ENCODE measurements at places on chromosomes 7 and 10.

GRCh38 chr10:119567978-119568377 lies 25.5 kb upstream of the RGS10 start:
- H3K36me3 ChIP-seq: no peaks in the 10 kb centered on the region
- H3K4me1 ChIP-seq: peaks cover 7% of the 10 kb centered on the region
- H3K27ac ChIP-seq: no peak overlapping the region

DNA sequence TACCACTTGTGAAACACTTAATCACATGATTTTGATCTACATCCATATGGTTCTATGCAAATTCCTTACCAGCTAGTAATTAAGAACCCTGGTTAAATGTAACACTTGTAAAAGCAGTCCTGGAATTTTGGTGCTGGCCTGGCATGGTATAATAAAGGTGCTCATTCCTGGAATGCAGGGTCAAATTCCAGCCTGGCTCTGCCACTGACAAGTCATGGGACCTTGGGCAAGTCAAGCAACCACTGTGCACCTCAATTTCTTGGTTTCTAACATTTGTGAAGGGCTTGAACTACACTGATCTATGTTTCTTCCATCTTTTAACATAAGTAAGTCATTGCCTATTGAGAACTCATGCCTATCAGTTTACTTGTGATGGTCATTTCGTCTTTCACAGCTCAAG lies 91.9 kb upstream of the PIK3CG start:
- no peaks in the 10 kb centered on the region for H3K36me3 ChIP-seq
- peaks cover 4% of the 10 kb centered on the region for H3K4me1 ChIP-seq
- DNase-seq: no peak
- no peaks in the 10 kb centered on the region for H3K27me3 ChIP-seq
- H3K27ac ChIP-seq: no peak overlapping the region

DNA sequence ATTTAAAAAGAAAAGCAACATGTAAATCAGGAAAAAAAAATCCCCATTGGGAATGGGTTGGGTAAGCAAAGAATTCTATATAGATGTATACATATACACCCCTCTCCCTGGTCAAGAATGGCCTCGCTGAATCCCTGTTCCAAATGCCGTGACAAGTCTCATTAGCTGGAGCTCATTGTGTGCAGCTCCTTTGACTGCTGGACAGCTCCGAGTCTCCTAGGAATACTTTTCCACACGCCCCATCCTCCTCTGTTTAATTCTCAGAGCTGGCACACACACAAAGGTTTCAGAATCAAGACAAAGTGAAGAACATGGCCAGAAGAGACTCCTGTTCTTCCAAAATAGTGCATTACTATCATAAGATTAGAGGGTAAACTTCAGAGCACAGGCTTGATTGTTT lies 130.9 kb upstream of the MKLN1 start:
- H3K4me3 ChIP-seq: no peak overlapping the region
- no peaks in the 10 kb centered on the region for H3K4me1 ChIP-seq
- no peak overlapping the region for H3K27ac ChIP-seq
- no peak for DNase-seq

- H3K36me3 ChIP-seq: no peaks in the 10 kb centered on the region
- no peak overlapping the region for H3K4me3 ChIP-seq
- H3K27me3 ChIP-seq: no peaks in the 10 kb centered on the region
- H3K4me1 ChIP-seq: peaks cover 24% of the 10 kb centered on the region
- DNase-seq: no peak
- H3K27ac ChIP-seq: no peak overlapping the region
Observed at GRCh38 chr7:69820479-69821192, 222.4 kb downstream of the AUTS2 start.

- no peak for DNase-seq
- H3K36me3 ChIP-seq: no peaks in the 10 kb centered on the region
- H3K4me3 ChIP-seq: no peak overlapping the region
- H3K27ac ChIP-seq: no peak overlapping the region
- no peaks in the 10 kb centered on the region for H3K4me1 ChIP-seq
Observed at GRCh38 chr10:79156334-79157274, 87.8 kb downstream of the ZMIZ1 start.

GRCh38 chr7:24715171-24715570 lies 42.1 kb downstream of the GSDME start:
- H3K27ac ChIP-seq: peak overlapping the region; percentile 77
- DNase-seq: no peak
- H3K27me3 ChIP-seq: no peaks in the 10 kb centered on the region

DNA sequence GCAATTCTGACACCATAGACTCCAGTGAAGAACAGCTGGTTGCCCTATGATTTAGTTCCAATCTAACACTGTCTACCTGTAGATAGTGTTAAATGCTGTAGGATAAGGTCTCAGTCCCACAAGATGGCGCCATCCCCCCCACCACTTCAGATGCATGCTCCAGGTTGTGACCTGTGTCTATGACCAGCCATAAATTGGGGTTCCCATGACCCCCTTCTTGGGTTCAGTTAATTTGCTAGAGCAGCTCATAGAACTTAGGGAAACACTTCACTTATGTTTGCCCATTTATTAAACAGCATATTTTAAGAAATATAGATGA lies 13.1 kb downstream of the CCSER2 start:
- DNase-seq: no peak
- H3K27ac ChIP-seq: no peak overlapping the region
- H3K4me1 ChIP-seq: no peaks in the 10 kb centered on the region
- H3K27me3 ChIP-seq: no peaks in the 10 kb centered on the region
- H3K4me3 ChIP-seq: no peak overlapping the region

DNA sequence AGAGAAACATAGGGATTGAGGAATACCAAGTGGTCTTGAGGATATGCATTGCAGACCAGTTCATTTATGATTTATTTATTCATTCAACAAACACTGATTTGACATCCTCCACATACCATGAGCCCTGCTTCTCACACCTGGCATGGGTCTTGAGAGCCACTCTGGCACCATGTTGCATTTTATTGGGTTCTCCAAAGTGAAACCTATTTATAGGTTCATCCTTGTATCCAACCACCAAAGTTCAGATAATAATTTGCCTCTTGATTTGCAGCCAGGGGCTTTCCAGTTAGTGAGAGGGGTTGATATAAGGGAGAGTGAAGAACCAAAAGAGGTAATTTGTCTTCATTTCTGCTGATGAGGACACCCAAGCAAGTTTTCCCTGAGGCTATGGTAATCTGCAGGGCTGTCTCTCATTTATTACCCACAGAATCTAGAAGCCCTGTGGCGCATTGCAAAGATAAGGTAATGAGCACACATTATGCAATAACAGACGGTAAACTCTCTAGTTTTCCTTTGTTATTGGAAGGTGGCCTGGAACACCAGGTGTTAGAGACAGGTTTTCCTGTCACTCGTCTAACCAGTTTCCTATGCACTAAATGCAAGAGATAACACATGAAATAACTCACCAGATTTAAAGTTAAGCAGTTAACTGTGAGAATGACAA lies 28.8 kb upstream of the ICA1 start:
- DNase-seq: no peak
- H3K4me3 ChIP-seq: no peak overlapping the region
- H3K27ac ChIP-seq: no peak overlapping the region
- no peaks in the 10 kb centered on the region for H3K27me3 ChIP-seq
- H3K4me1 ChIP-seq: no peaks in the 10 kb centered on the region
- H3K36me3 ChIP-seq: no peaks in the 10 kb centered on the region

- no peaks in the 10 kb centered on the region for H3K27me3 ChIP-seq
- H3K27ac ChIP-seq: no peak overlapping the region
- DNase-seq: no peak
- H3K4me1 ChIP-seq: no peaks in the 10 kb centered on the region
- H3K4me3 ChIP-seq: no peak overlapping the region
Observed at GRCh38 chr10:77081481-77081891, 556.1 kb downstream of the KCNMA1 start.

DNA sequence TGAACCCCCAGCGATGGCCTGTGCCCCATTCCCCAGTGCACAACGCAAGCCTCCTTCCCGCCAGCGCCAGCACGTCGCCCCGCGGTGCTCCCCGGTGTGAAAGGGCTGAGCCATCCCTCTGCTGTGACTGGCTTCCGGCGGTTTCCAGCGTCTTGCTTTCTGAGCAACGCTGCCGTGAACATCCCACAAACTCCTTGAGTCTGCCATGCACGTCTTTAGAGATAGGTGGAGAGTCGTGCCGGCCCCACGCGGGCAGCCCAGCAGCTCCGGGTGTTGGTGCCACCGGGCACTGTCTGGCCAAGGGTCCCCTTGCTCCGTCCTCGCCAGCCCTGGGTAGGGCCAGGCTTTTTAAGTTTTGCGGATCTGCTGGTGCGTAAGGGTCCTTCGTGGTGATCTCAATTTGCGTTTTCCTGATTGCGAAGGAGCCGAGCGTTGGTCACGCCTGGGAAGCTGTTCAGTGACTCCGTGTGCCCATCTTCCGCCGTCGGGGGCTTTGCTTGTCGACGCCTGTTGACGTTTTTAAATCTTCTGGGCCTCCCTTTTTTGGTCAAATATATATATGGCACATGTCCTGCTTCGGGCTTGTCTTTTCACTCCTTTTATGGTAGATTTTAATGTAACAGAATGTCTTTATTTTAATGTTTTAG lies 70.6 kb downstream of the FOXL3 start:
- H3K36me3 ChIP-seq: no peaks in the 10 kb centered on the region
- no peak overlapping the region for H3K4me3 ChIP-seq
- H3K4me1 ChIP-seq: no peaks in the 10 kb centered on the region
- no peak for DNase-seq
- no peaks in the 10 kb centered on the region for H3K27me3 ChIP-seq
- no peak overlapping the region for H3K27ac ChIP-seq

- peaks cover 15% of the 10 kb centered on the region for H3K4me1 ChIP-seq
- DNase-seq: no peak
- H3K36me3 ChIP-seq: peaks cover 12% of the 10 kb centered on the region
- H3K4me3 ChIP-seq: peak overlapping the region; percentile 94
- no peaks in the 10 kb centered on the region for H3K27me3 ChIP-seq
Observed at GRCh38 chr7:42932811-42933591, 825 bp downstream of the MRPL32 start.

GRCh38 chr7:24665564-24666294 lies 91.5 kb downstream of the GSDME start:
- no peaks in the 10 kb centered on the region for H3K36me3 ChIP-seq
- no peak overlapping the region for H3K27ac ChIP-seq
- H3K27me3 ChIP-seq: no peaks in the 10 kb centered on the region
- H3K4me1 ChIP-seq: no peaks in the 10 kb centered on the region

- peak overlapping the region; percentile 36 for H3K27ac ChIP-seq
- no peaks in the 10 kb centered on the region for H3K36me3 ChIP-seq
- DNase-seq: no peak
- no peaks in the 10 kb centered on the region for H3K27me3 ChIP-seq
- peaks cover 16% of the 10 kb centered on the region for H3K4me1 ChIP-seq
Observed at GRCh38 chr7:116630932-116631671, 40.9 kb upstream of the MET start.

DNA sequence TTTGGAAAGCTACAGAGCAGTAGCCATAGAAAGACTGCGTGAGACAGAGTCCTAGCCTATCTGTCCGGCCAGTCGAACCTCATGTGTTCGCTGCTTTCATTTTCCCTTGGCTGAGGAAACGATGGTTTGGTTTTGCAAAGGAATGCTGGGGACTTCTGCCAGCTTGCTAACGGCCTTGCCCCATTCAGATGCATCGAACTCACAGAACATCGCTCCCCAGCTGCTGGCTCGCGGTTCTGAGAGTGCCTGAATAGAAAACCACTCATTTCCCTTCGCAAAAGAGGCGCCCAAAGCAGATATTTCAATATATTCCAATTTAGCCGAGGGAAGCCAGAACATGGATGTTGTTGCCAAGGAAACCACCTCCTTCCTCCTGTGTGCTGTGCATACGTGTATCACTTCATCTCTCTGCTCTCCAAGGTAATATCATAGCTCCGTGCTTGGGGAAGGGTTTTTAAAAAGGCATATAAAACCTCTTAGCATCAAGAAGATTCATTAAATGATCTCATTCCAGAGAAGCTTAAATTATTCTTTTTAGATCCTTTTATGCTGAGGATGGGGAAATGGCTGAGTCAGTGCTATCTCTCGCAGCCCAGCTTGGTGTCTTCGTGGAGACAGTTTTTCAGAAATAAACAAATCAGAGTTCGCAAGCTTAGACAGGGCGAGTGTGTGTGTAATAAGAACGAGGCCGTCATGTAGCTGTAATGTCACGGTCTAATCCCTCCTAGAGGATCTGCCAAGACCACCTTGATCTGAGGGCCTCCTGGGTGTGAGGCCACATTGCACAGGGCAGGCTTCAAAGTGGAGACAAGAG lies 215.2 kb downstream of the RPS24 start:
- no peak for DNase-seq
- H3K4me1 ChIP-seq: peaks cover 5% of the 10 kb centered on the region
- no peaks in the 10 kb centered on the region for H3K27me3 ChIP-seq
- H3K4me3 ChIP-seq: no peak overlapping the region
- no peak overlapping the region for H3K27ac ChIP-seq

- no peak for DNase-seq
- no peaks in the 10 kb centered on the region for H3K36me3 ChIP-seq
- no peaks in the 10 kb centered on the region for H3K27me3 ChIP-seq
Observed at GRCh38 chr10:29649561-29650551, 15.1 kb upstream of the SVIL start.

GRCh38 chr7:44431091-44431608 lies 59.3 kb downstream of the NUDCD3 start:
- no peak for DNase-seq
- H3K36me3 ChIP-seq: peaks cover 11% of the 10 kb centered on the region
- H3K4me3 ChIP-seq: no peak overlapping the region
- no peaks in the 10 kb centered on the region for H3K27me3 ChIP-seq

- no peaks in the 10 kb centered on the region for H3K27me3 ChIP-seq
- no peak overlapping the region for H3K27ac ChIP-seq
- no peaks in the 10 kb centered on the region for H3K4me1 ChIP-seq
- DNase-seq: no peak
Observed at GRCh38 chr10:88923520-88923919, 29.1 kb downstream of the ACTA2 start.

DNA sequence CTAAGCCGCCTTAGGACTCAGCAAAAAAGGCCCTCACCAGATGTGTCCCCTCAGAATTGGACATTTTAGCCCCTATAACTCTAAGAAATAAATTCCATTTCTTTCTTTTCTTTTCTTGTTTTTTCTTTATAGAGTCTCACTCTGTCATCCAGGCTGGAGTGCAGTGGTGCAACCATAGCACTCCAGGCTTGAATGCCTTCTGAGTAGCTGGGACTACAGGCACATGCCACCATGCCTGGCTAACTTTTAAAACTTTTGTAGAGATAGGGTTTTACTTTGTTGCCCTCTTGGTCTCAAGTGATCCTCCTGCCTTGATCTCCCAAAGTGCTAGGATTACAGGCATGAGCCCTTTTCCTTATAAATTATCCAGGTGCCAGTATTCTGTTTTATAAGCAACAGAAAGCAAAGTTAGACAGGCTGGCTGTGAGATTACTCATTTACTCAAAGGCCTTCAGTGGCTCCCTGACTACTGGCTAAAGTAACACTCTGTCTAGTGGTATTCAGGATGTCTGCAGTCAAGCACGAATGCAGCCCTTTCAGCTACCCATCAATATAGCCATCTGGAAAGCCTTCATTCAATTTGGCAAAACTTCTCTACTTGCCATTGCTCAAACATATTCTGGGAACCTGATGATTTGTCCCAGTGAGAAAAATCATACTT lies 128.6 kb downstream of the ICA1 start:
- H3K36me3 ChIP-seq: no peaks in the 10 kb centered on the region
- peaks cover 63% of the 10 kb centered on the region for H3K4me1 ChIP-seq
- no peaks in the 10 kb centered on the region for H3K27me3 ChIP-seq
- H3K4me3 ChIP-seq: no peak overlapping the region
- peak overlapping the region; percentile 94 for H3K27ac ChIP-seq

- no peak overlapping the region for H3K27ac ChIP-seq
- no peak overlapping the region for H3K4me3 ChIP-seq
- H3K36me3 ChIP-seq: no peaks in the 10 kb centered on the region
- no peak for DNase-seq
- H3K4me1 ChIP-seq: no peaks in the 10 kb centered on the region
- no peaks in the 10 kb centered on the region for H3K27me3 ChIP-seq
Observed at GRCh38 chr10:48214716-48215485, 59.6 kb downstream of the FRMPD2 start.

Data from GM12878 (cell line).